Stimulated activated CD4-positive, alpha-beta T cell treated with anti-CD3 and anti-CD28 coated beads, Interleukin-4, amount 100 ng/mL, for 48 hours (primary cell): ENCODE measurements at places on chromosomes 5 and 9.

GRCh38 chr5:416636-416960 is 26.4 kb upstream of the EXOC3 start:
- no peak for DNase-seq

DNA sequence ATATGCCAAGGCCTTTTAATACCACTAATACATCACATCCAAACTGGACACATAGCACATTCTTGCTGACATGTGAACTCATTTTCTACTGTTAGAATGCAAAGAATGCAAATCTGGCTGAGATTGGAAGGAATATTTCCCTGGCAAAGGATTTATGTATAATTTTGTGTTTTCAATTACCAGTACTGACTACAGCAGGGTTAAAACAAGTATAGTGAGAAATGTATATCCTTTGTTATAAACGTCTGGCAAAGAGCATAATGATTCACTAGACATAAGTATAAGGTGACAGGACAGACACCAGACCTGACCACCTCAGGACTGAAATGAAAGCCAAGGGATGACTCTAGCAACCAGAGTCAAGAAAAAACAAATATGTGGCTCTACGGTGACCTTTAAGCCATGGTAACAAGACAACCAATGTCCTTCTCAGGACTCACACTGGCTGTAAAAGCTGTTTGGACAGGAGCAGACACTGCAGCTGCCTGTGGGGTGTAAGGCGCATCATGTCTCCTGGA is 95.0 kb downstream of the MRPS27 start:
- no peak for DNase-seq

DNA sequence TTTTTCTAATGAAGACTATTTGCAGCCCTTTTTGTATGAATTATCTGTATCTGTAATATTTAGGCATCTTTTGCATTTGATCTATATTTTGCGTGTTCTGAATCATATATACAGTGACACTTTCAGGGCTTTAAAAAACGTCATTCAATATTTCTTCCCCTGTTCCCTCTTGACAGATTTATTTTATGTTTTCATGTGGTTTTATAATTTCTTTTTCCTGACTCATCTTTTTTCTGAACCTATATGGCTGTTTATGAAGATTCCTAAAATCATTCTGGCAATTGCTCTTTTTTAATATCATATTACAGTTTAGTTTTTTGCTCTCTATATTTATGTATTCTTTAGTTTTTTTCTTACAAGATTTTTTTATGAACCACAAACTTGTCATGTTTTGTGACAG is 67.6 kb downstream of the SMARCA2 start:
- no peak for DNase-seq

DNA sequence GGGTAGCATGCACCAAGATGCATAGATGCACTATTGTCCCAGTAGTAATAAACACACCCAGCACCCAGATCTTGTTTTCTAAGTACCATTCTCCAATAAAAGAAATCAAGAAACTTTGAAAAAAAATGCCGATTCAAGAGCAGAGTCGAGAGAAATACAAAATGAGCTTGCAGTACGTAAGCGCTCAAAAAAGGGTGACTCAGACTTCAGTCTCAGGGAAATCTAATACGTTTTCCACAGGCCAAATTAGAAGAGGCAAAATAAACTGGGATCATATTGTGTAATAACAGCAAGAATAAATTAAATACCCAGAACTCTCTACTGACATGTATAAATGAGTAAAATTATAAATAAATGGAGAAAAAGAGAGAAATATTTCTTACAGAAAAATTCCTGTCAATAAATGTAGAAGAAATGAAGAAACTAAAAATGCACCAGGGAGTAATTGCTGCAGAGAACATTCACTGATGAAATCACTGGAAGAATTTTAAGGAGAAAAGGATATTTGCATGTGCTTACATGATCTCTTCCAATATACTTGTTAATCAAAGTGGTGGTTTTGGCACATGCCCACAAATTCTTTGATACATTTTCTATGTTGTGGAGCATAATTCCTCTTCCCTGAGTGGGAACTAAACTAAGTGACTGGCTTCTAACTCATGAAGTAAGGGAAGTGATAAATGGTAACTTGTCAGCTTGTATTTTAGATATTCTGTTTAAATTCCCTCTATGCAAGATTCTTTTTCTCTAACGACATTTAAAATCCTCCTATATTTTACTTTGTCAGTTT is 567.6 kb upstream of the ADAMTS16 start:
- no peak for DNase-seq

DNA sequence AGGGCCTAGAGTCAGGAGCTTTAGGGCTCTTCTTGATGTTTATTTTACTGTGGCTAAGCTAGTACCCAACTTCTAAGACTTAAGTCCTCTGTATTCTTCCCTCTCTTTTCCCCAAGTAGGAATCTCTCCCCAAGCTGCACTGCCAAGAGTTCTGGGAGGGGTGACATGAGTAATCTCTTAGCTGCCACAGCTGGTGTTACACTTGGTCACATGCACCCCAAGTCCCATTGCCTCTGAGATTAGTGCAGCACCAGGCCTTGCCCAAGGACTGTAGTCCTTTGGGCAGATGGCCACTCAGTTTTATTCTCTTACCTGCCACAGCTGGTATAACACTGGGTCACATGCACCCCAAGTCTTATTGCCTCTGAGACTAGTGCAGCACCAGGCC is 114.7 kb upstream of the RIOK2 start:
- no peak for DNase-seq

DNA sequence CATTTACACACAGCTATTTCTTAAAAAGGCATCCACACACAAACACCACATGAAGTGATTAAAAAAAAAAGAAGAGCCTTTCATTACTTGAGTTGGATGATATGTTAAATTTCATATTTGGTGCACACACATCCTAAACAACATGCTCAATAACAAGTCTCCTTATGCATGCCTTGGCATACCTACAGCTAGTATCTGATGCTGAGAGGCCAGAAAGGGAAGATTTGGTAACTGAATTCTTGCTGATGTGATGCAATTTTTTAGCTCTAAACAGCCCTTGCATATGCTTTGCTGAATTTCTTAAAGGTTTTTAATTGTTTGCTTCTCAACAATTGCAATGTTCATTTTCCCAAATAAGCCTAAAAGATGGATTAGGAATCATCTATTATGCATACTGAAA is 338.8 kb downstream of the ARL15 start:
- no peak for DNase-seq

DNA sequence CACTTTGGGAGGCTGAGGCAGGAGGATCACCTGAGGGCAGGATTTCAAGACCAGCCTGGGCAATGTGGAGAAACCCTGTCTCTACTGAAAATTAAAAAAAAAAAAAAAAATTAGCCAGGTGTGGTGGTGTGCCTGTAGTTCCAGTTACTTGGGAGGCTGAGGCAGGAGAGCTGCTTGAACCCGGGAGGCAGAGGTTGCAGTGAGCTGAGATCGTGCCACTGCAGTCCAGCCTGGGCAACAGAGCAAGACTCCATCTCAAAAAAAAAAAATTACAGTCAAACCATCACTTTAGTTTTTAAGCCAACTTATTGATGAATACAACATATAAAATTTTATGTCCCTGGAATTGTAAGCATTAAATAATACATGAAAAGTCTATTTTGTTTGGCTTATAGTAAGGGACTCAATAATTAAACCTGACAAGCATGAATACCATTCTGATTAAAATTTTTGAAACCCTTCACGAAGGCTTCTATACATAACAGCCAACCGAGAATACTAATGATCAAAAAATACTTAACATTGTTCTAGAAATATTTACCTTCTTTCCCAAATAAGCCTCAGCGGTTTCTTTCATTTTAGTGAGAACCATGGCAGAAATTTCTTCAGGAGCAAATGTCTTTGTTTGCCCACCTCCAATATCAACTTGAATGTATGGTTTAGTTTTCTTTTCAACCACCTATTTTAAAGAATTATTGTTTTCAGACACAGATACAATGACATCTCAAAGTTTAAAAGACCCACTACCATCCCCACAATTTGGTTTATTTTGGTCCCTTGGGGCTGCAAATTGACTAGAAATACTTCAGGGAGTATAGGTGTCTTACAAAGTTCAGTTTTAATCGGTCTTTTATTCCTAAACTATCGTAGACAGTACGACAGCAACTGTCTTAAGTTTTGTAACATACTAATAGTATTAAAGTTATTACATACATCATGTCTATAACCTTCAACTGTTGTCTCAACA is 1.2 kb downstream of the HSPA5 start:
- DNase-seq = no peak

GRCh38 chr9:90000925-90001324 is 396.1 kb downstream of the GADD45G start:
- no peak for DNase-seq
